ENCODE measurements at places on chromosomes 5 and 9. TPM values are rescaled to one million over a fixed set of nuclear protein-coding genes. Genes with fewer than 3 reads are reported as not detected.

- DNase-seq = peak; percentile 22
- no peaks in the 10 kb centered on the region for H3K36me3 ChIP-seq
- H3K27me3 ChIP-seq = no peaks in the 10 kb centered on the region
- H3K27ac ChIP-seq = peak overlapping the region; percentile 83
- peak overlapping the region; percentile 93 for H3K4me3 ChIP-seq
- H3K4me1 ChIP-seq = peaks cover 33% of the 10 kb centered on the region
Observed at GRCh38 chr9:14312719-14313377, 1.1 kb downstream of the NFIB start.

- H3K27ac ChIP-seq = no peak overlapping the region
- no peaks in the 10 kb centered on the region for H3K27me3 ChIP-seq
- DNase-seq = no peak
- H3K4me1 ChIP-seq = no peaks in the 10 kb centered on the region
- H3K4me3 ChIP-seq = no peak overlapping the region
- H3K36me3 ChIP-seq = peaks cover 19% of the 10 kb centered on the region
Observed at GRCh38 chr5:55331321-55331720, 23.5 kb downstream of the MTREX start.

DNA sequence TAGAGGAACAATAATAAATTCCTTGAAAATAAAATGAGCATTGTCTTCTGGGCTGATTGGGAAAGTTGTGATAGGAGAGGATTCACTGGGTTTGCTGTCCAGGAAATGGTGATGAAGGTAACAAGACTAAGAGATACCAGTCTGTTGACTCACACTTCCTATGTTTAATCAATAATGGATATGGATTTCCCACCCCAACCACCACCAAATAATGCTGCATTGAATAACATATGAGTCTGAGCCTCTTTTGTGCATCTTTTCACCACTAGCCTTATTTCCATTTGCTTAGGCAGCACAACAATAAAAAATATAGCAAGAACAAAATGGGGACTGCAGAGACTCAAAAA is 120.2 kb upstream of the NFIB start:
- no peak for DNase-seq
- H3K4me1 ChIP-seq = peaks cover 13% of the 10 kb centered on the region
- H3K36me3 ChIP-seq = no peaks in the 10 kb centered on the region
- H3K27me3 ChIP-seq = no peaks in the 10 kb centered on the region
- no peak overlapping the region for H3K27ac ChIP-seq
- no peak overlapping the region for H3K4me3 ChIP-seq

DNA sequence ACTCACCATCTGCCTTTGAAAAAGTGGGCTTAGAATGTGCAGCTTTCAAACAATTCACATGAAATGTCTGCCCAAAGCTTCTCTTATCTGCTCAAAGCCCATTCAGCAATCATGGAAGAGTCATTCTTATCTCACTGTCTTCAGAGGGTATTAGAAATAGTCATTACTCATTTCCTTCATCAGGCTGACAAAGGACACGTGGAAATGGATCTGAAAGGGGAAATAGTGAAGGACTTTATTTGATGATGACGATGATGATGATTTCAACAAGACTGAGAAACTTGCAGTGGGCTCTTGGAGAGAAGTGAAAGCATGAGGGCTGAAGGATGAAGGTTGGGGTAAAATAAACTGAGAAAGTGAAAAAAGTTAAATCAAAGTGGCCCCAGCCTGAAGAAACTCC is 194.3 kb downstream of the SMARCA2 start:
- no peak overlapping the region for H3K4me3 ChIP-seq
- H3K27ac ChIP-seq = peak overlapping the region; percentile 90
- H3K36me3 ChIP-seq = no peaks in the 10 kb centered on the region
- no peaks in the 10 kb centered on the region for H3K27me3 ChIP-seq

GRCh38 chr9:81543695-81544094 is 145.7 kb downstream of the TLE1 start:
- H3K36me3 ChIP-seq = no peaks in the 10 kb centered on the region
- H3K4me3 ChIP-seq = no peak overlapping the region
- no peak for DNase-seq
- no peaks in the 10 kb centered on the region for H3K27me3 ChIP-seq
- H3K4me1 ChIP-seq = peaks cover 11% of the 10 kb centered on the region

GRCh38 chr5:142969186-142969585 is 199.0 kb downstream of the ARHGAP26 start:
- no peak overlapping the region for H3K27ac ChIP-seq
- H3K4me3 ChIP-seq = no peak overlapping the region
- no peaks in the 10 kb centered on the region for H3K27me3 ChIP-seq
- H3K4me1 ChIP-seq = peaks cover 10% of the 10 kb centered on the region
- no peak for DNase-seq

GRCh38 chr9:112007575-112008240 is 111.1 kb downstream of the UGCG start:
- peaks cover 25% of the 10 kb centered on the region for H3K4me1 ChIP-seq
- no peak overlapping the region for H3K27ac ChIP-seq
- no peaks in the 10 kb centered on the region for H3K27me3 ChIP-seq
- DNase-seq = no peak
- no peaks in the 10 kb centered on the region for H3K36me3 ChIP-seq
- H3K4me3 ChIP-seq = no peak overlapping the region

DNA sequence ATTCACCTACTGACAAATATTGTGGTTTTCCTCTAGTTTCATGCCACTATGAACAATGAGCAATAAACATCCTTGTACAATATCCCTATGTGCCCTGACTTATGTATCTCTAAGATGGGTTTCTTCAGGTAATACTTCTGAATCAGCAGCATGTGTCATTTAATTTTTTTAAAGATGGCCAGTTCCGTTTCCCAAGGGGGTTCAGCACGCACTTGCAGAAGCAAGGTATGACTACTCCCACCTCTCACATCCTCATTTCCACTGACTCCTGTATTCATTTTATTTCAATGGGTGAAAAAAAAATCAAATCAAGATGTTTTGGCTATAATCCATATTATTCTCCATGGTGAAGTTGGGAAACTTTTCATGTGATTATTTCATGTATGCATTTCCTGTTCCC is 14.7 kb upstream of the ADAMTS19 start:
- no peak overlapping the region for H3K27ac ChIP-seq
- H3K36me3 ChIP-seq = no peaks in the 10 kb centered on the region
- DNase-seq = no peak
- H3K27me3 ChIP-seq = peaks cover 48% of the 10 kb centered on the region

DNA sequence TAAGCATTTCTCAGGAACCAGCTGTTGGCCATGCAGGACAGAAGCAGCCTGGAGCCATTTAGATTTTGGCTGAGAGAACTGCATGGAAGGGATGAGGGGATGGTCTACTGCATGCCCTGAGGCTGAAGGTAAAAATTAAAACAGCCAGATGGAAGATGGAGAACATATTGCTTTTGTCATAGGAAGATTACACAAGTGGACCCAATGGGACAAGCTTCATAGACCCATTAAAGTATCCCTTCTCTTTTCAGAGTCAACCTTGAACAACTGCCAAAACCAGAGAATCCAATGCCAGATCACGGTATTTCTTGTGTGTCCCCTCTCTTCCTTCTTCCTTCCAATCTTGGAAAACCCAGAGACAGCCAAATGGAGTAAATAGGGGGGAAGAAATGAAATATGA is 253.4 kb downstream of the NR2F1-AS1 start:
- peaks cover 19% of the 10 kb centered on the region for H3K4me1 ChIP-seq
- H3K27ac ChIP-seq = no peak overlapping the region
- H3K4me3 ChIP-seq = no peak overlapping the region
- no peak for DNase-seq
- no peaks in the 10 kb centered on the region for H3K36me3 ChIP-seq
- no peaks in the 10 kb centered on the region for H3K27me3 ChIP-seq

GRCh38 chr9:88905506-88905905 is 85.8 kb upstream of the S1PR3 start:
- no peaks in the 10 kb centered on the region for H3K27me3 ChIP-seq
- no peaks in the 10 kb centered on the region for H3K4me1 ChIP-seq
- H3K36me3 ChIP-seq = no peaks in the 10 kb centered on the region
- DNase-seq = no peak
- H3K27ac ChIP-seq = no peak overlapping the region

GRCh38 chr5:98556712-98557111 is 216.8 kb upstream of the RGMB start:
- DNase-seq = peak; percentile 37
- peaks cover 11% of the 10 kb centered on the region for H3K4me1 ChIP-seq
- no peak overlapping the region for H3K4me3 ChIP-seq
- H3K27ac ChIP-seq = no peak overlapping the region
- H3K27me3 ChIP-seq = no peaks in the 10 kb centered on the region

DNA sequence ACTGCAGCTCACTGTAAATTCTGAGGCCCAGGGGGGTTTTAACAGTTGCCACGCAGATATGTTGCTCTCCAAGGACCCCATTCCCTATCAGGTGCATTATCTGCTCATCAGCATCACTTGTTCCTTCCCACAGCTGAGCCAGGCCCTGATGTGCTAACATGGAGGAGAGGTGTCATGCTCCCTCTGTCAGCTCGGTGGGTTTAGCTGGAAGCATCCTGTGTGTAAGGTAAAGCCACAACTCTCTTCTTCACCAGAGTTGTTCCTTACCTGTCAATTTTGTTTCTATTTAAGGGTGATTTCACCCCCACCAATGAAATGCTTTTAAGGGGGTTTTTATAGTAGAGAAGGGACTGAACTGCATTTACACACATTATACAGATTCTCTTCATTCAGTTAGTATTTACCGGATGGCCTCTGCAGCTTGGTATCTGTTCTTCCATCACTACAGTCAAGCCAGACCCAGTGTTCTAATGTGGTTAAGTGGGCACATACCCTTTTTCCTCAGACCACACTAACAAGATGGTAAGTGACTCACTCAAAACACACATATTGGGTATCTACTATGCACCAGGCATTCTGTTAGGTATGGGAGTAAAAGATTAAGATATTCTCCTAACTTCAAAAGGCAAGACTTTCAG is 205.4 kb downstream of the DCP2 start:
- peaks cover 11% of the 10 kb centered on the region for H3K27me3 ChIP-seq
- no peaks in the 10 kb centered on the region for H3K36me3 ChIP-seq
- no peak overlapping the region for H3K27ac ChIP-seq
- no peak for DNase-seq

DNA sequence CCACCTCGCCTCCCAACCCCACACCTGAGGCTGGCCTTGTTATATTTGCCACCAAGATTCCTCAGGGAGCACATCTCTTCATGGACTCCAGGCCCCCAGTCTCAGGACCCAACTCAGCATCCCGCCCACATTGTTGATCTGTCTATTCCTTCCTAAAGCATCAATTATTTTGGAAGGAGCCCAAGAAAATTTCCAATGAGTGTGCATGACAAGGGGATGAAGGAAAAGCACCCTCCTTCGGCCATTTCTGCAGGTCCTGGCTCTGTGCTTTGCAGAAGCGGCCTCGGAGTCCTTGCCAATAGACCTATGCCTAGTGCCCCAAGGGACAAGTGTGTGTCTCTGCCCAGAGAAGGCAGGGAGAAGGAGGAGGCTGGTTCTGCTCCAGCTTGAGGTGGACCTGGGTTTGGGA is 273.2 kb downstream of the GADD45G start:
- no peak overlapping the region for H3K27ac ChIP-seq
- 0 out of 2 replicates have a peak, but pooled peaks cover 9% of the 10 kb centered on the region for H3K27me3 ChIP-seq
- no peaks in the 10 kb centered on the region for H3K4me1 ChIP-seq
- H3K36me3 ChIP-seq = no peaks in the 10 kb centered on the region
- DNase-seq = no peak
- no peak overlapping the region for H3K4me3 ChIP-seq

- no peaks in the 10 kb centered on the region for H3K4me1 ChIP-seq
- DNase-seq = no peak
- no peak overlapping the region for H3K4me3 ChIP-seq
- no peaks in the 10 kb centered on the region for H3K27me3 ChIP-seq
- no peaks in the 10 kb centered on the region for H3K36me3 ChIP-seq
Observed at GRCh38 chr9:101148344-101148743, 119.8 kb downstream of the PLPPR1 start.

- H3K27ac ChIP-seq = no peak overlapping the region
Observed at GRCh38 chr9:19623941-19624340, 164.9 kb downstream of the SLC24A2 start.

GRCh38 chr5:175457466-175457865 is 13.5 kb upstream of the DRD1 start:
- peak; percentile 37 for DNase-seq
- H3K4me1 ChIP-seq = no peaks in the 10 kb centered on the region
- peaks cover 17% of the 10 kb centered on the region for H3K27me3 ChIP-seq
- no peak overlapping the region for H3K4me3 ChIP-seq

GRCh38 chr5:168269937-168270330 is 21.5 kb upstream of the WWC1 start:
- peak overlapping the region; percentile 56 for H3K4me3 ChIP-seq
- no peaks in the 10 kb centered on the region for H3K36me3 ChIP-seq
- H3K27ac ChIP-seq = no peak overlapping the region
- peak; percentile 28 for DNase-seq
- no peaks in the 10 kb centered on the region for H3K27me3 ChIP-seq

- H3K36me3 ChIP-seq = no peaks in the 10 kb centered on the region
- 0 out of 2 replicates have a peak, but pooled peaks cover 3% of the 10 kb centered on the region for H3K4me1 ChIP-seq
- H3K27me3 ChIP-seq = no peaks in the 10 kb centered on the region
- peak; percentile 54 for DNase-seq
Observed at GRCh38 chr9:122158202-122158601, 1.4 kb downstream of the NDUFA8 start.

DNA sequence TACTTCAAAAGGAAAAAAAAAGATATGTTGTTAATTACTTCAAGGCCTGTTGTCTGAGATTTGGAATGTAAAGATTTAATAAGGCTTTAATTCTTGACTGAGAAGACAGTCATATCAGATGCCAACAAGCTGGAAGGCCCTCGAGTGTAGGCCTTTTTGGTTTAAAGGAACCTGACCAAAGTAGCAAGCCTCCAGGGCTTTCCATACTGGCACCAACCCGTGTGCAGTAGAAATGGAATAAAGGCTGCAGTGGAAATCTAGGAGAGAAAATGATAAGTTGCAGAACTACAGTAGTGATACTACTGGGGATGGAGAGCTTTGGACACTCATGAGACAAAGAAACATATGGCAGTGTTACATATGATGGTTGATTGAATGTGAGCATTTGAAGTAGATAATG is 358.0 kb downstream of the TAF11L14 start:
- no peak for DNase-seq
- no peaks in the 10 kb centered on the region for H3K27me3 ChIP-seq
- H3K36me3 ChIP-seq = no peaks in the 10 kb centered on the region
- H3K4me1 ChIP-seq = peaks cover 8% of the 10 kb centered on the region
- H3K27ac ChIP-seq = no peak overlapping the region

- H3K36me3 ChIP-seq = no peaks in the 10 kb centered on the region
- no peak overlapping the region for H3K4me3 ChIP-seq
- 0 out of 2 replicates have a peak, but pooled peaks cover under 1% of the 10 kb centered on the region for H3K4me1 ChIP-seq
- H3K27ac ChIP-seq = no peak overlapping the region
- H3K27me3 ChIP-seq = peaks cover 4% of the 10 kb centered on the region
Observed at GRCh38 chr5:36599986-36600779, 6.2 kb upstream of the SLC1A3 start.

DNA sequence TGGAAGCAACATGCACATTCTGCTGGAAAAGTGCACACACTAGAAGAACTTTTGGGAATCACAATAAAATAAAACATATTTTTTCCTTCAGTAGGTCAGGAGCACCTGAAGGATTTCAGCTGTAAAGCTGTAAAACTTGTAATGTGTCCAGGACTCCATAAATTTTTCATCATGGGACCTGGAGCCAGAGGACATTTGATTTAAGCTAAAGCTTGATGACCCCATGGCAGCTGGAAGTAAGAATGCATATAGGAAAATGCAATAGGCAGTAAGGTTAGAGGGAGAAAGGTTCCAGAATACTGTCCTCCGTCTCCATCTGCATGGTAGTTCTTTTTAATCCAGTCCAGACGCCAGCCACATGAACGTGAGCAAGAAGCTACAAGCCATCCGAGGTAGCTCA is 166.0 kb downstream of the ADAMTSL1 start:
- no peaks in the 10 kb centered on the region for H3K36me3 ChIP-seq
- no peak overlapping the region for H3K4me3 ChIP-seq
- no peaks in the 10 kb centered on the region for H3K27me3 ChIP-seq

Gene RLN1
- total RNA-seq = not detected

Gene CCDC183
- total RNA-seq = 0.87 TPM

Gene FRMD3
- 6.0 TPM for total RNA-seq

Gene PURA
- total RNA-seq = 7.3 TPM

Gene GRM6
- total RNA-seq = not detected

Gene FGF18
- total RNA-seq = not detected

Gene RNF183
- total RNA-seq = not detected
